ENCODE measurements at places on chromosomes 3 and 15.

DNA sequence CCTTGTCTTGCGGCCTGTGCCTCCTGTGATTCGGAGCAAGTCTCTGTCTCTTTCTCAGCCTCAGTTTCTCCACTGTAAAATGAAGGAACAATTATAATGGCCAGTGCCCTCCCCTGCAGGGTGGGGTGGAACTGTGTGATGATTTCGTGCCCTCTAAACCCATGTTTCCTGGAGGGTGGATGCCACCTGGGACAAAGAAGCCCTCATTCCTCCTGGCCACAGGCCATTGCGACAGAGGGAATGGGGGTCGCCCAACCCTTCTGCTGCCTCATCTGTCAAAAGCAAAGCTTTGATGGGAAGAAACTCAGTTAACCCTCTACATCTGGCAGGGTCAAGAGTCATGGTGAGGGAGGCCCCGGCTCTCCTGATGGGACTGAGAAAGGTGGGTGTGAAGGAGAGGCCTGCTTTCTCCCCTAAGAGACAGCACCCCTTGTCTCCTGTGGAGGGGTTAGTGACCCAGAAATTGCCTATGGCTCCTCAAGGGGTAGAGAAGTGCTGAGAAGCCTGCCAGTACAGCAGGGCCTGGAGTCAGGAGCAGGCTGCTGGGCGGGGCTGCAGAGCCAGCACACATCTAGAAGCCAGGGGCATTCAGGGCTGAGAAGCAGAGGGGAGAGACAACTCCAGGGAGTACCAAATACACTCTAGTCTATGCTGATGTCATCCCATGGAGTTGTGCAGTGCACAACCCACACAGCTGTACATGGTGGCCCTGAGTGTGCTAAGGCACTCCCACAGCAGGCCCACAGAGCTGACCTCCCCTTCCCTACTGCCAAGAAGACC lies 61.0 kb downstream of the PLXNA1 start:
- DNase-seq = no peak

GRCh38 chr3:122416966-122417365 lies 1.1 kb upstream of the WDR5B start:
- DNase-seq = no peak

DNA sequence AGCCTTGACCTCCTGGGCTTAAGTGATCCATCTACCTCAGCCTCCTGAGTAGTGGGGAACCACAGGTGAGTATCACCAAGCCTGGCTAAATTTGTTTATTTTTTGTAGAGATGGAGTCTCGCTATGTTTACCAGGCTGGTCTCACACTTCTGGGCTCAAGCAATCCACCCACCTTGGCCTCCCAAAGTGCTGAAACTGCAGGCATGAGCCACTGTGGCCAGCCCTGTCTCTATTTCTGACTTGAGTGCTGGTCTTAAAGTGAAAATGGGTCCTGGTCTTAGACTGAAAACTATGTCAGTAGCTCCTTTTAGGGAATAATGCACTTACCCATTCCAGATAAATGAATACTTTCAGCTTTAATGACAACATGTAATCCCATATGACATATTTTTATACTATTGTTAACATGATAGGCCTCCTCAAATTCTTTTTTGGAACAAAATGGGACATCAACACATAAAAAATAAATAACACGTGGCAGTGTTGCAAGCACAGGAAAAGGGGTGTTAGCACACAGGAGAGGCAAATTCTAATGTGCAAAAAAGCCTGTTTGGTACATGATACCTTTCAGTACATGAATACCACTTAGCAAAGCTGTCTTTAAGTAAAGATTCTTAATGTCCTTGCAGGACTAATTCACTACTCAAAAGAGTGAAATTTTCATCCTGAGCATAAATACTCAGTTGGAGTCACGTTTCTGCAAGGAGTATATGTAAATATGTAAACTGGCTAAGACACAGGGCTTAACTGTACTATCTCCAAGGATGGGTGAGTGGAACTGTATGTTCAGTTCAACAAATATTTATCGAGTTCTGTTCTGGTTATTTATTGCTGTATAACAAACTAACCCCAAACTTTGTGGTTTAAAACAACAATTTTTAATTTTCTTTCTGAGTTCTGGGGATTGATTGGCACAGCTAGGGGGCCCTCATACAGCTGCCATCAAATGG lies 194.7 kb downstream of the NR1D2 start:
- no peak for DNase-seq

GRCh38 chr3:13215940-13216546 lies 142.8 kb upstream of the IQSEC1 start:
- DNase-seq = no peak

- no peak for DNase-seq
These were observed 60.9 kb upstream of the DCBLD2 start for GRCh38 chr3:98962189-98962930.

- no peak for DNase-seq
These were observed 412.1 kb downstream of the TBL1XR1 start for GRCh38 chr3:176785171-176785570.

DNA sequence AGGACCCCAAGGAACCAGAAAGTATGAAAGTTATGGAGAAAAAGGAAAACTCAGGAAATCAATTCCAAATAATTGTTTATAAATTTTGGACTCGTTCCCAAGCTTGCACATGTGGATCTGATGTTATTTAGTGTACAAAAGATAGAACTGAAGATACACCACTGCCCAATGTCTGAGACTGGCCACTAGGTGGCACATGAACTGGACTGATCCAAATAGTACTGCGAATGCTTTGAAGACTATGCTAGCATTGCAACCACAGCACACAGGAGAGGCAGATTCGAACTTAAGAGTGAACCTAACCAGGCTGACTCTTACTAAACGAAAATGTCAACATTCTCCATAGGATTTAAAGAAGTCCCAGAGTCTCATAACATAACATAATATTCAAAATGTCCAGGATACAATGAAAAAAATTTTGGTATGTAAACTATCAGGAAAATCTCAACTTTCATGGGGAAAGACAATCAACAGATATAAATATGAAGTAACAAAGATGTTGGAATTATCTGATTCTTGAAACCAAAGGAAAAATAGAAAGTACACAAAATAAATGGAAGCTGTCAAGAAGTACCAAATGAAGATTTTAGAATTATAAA lies 596.7 kb downstream of the FGF12 start:
- peak; percentile 25 for DNase-seq

GRCh38 chr3:192904632-192905289 lies 12.9 kb downstream of the MB21D2 start:
- no peak for DNase-seq

- DNase-seq = no peak
These were observed 30.3 kb downstream of the IL12A start for GRCh38 chr3:160018959-160019358.

GRCh38 chr3:191306428-191306827 lies 22.8 kb upstream of the CCDC50 start:
- DNase-seq = no peak

DNA sequence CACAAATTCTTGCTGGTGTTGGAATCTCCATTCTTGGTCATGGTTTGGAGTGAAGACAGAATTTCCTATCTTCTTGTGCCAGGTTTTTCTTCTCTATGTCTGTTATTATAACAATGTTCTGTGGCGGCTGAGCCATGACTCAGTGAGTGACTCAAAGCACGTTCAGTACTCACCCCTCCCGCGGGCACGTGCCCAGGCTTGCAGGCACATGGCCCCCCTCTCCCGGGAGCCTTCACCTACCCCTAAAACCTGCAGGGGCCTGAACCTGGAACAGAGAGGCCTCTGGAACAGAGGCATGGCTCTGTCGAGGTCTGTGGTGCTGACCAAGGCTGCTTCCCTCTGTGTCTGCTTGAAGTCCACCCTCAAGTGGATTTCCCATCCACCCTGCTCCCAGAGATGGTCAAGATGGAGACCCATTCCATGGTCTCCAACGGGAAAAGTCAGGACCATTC lies 27.6 kb downstream of the PLXNB1 start:
- no peak for DNase-seq

DNA sequence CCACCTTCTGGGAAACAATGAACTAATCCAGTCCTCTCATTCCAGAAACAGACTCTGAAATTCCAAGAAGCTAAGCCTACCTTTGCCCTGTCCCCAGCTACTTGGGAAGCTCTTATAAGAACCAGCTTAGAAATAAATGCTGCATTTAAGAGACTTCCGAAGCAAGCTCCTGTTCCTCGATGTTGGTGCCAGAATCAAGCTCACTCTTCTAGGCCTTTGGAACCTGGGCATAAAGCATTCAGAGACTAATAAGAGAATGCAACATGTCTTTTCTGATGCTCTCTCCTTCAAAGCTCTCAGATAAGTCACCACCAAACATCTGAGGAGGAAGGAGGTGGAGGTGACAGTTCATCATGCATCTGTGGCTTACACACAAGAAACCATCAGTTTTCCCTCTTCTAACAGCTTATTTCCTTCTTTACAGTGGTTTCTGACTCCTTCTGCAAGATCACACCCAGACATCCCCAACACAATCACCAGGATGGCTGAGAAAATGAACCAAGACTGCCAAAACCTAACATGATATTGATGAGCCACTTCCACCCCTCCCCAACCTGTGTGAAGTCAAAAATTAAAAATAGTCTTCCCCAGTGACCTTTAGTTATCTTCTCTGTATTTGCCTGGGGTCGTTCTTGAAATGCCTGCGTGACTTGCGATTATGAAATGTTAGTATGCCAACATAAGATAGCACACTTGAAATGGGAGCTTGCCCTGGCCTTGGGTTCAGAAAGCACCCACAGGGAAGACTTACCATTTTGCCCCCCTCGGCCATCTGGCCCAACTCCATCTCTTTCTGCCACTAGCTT lies 11.5 kb downstream of the ARHGEF3 start:
- DNase-seq = no peak

DNA sequence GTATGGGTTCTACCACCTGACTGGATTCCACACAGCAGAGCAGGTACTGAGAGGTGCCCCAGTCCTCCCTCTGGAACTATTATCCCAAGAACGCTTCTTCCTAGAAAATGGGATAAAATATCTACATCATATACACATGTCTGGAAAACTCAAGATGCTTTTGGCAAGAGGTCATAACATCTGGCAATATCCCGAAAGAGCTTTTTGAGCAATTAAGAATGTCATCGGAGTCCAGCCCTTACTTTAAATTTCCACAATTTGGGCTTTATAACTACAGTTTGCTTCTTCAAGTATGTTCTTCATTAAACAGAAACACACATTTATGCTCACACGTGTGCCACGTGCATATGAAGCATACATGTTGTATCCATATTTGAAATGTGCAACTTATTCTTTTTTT lies 365.9 kb upstream of the THBS1 start:
- DNase-seq = no peak

- DNase-seq = no peak
These were observed 12.2 kb upstream of the PIK3R4 start for GRCh38 chr3:130758624-130759369.

GRCh38 chr15:65008983-65009382 lies 19.3 kb upstream of the SPG21 start:
- no peak for DNase-seq

DNA sequence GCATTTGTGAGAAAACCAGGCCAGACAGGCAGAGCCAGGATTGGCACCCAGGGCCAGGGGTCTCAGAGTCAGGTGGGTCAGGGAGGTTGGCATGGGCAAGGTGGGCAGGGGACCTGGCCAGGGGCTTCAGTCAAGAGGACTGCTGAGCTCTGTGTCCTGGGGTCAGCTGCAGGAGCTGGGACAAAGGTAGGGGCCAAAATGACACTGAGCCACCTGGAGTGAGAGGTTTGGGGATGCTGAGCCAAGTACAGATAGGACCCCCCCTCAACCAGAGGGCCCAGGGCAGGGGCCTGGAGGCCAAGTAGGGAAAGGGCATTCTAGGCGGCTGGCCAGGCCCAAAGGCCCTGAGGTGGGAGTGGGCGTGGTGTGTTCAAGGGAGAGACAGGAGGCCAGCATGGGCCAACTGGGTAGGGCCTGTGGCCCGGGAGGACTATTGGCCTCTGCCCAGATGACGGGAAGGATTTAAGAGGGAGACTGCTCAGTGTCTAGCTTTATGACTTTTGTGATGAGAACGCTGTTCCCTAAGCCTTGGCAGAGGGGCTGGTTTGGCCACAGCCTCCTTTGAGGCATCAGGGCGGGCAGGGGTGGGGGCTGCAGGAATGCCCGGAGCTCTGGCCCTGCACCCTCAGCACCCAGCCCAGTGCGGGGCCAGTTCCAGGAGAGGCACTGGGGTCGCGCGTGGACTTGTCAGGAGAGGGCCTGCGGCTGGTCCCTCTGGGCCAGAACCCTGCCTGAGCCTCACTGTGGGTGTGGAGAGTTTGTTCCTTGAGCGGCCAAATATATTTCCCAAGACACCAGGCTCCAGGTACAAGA lies 3.1 kb downstream of the CFAP100 start:
- DNase-seq = no peak

DNA sequence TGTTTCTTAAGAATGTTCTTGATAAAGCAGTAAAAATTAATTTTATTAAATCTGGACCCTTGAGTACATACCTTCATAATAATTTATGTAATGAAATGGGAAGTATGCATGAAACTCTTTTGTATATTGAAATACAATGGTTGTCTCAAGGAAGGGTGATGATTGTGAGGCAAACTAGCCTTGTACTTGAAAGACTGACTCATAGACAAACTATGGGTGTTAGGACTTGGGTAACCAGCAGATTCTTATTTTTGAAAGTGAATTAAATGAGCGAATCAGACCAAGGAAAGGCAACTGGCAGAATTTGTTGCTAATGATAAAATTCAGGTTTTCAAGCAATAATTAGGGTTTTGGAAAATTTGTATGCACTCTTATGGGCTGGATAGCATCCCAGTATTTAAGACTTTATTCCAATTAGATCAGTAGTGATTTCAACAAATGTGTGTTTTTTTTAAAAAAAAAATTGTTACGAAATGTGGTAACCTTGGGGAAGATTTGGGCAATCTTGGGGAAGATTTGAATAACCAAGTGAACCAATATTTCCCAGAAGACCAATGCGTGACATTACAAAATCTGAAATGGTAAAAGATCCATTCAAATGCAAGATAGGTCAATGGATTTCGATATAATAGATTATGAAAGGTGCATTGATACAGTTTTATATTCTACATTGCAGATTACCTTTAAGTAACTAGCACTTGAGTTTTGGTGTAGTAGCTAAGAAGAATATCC lies 42.0 kb downstream of the ATP2C1 start:
- DNase-seq = no peak

DNA sequence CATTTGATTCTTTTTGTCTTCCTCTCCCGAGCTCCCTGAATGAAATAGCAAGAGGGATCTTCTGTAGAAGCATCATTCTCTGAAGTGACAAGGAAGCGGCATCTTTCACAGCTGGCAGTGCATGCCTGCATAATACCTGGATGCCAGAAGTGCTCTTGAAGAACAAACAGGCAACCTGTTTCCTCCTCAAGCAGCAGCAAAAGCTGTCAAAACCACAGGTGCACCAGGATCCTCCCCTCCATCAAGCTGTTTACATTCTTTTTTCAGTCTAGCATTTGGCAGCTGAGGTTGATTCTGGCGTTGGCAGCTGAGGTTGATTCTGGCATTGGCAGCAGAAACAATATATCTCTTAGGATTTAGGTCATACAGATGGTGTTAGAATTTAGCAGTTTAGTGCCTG lies 979.0 kb downstream of the TUSC7 start:
- peak; percentile 0 for DNase-seq

- DNase-seq = no peak
These were observed 77.6 kb upstream of the FRMD4B start for GRCh38 chr3:69463531-69463930.

GRCh38 chr3:16316847-16317560 lies 52.0 kb downstream of the OXNAD1 start:
- no peak for DNase-seq
